ENCODE measurements at places on chromosomes 7 and 10. TPM values are rescaled to one million over a fixed set of nuclear protein-coding genes. Genes with fewer than 3 reads are reported as not detected.

Gene POLR2J3
- total RNA-seq, result 12.0 TPM

DNA sequence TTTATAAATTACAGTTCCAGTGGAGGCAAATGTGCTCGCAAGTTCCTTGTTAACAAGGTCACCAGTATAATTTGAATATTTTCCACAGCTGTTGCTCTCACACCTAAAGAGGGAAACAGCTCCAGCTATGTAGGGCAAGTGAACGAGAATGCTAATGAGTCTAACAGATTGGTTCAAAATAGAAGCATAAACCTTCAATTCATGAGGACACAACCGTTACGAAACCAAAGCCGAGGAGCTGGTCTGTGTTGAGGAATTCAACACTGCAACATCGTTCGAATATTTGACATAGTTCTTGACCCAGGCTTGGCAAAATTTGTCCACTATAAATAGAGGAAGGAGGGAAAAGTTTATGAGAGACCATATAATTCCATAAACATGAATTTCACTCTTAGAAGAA lies 161.3 kb downstream of the KLF6 start:
- no peak for DNase-seq

Gene PRKAG2
- total RNA-seq, result 108 TPM

Gene PPA1
- 73.7 TPM for total RNA-seq

Gene NEURL1
- 0.12 TPM for total RNA-seq

DNA sequence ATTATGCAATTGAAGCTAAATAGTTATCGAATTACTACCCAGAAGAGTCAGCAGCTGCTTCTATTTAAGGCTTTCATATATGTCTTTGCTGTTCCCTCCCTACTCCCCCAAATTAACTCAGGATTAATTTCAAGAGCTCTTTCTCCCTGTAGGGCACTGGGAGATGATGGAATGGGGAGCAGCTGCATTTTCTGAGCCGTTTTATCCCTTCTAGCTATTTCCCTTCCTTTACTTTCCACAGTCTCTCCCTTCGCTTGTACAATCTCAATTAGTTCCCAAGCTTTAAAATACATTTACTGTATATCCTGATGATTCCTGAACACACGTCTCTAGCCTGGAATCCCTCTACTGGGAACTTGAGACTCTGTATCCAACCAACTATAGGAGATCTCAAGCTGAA lies 19.8 kb upstream of the TSPAN12 start:
- DNase-seq, result no peak

Gene AKR1B15
- total RNA-seq, result not detected

Gene PLAC9
- 23.7 TPM for total RNA-seq

DNA sequence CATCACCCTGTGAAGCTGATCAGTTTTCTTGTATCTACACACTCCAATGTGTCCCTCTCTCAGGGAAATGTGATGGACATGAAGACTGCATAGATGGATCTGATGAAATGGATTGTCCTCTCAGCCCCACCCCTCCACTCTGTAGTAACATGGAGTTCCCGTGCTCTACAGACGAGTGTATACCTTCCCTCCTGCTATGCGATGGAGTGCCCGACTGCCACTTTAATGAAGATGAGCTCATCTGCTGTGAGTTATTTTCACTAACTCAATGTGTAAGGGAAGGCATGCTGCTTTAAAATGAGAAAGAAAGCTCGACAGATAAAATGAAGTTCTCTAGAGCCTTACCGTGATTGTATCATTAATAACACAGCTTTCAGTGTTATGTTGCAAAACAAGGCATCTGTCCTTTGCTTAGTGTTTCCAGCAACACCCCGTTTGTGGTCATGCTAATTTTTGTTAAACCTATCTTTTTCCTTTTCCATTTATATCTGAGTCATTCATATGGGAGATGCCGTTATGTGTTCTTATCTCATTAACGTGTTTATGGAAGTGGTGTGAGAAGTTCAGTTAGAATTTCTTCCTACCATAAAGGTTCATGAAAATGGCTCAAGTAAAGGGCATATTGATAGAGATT lies 220.9 kb upstream of the PLXDC2 start:
- DNase-seq, result no peak

- no peak for DNase-seq
These were observed 27.9 kb upstream of the CCDC7 start for GRCh38 chr10:32417911-32418547.

DNA sequence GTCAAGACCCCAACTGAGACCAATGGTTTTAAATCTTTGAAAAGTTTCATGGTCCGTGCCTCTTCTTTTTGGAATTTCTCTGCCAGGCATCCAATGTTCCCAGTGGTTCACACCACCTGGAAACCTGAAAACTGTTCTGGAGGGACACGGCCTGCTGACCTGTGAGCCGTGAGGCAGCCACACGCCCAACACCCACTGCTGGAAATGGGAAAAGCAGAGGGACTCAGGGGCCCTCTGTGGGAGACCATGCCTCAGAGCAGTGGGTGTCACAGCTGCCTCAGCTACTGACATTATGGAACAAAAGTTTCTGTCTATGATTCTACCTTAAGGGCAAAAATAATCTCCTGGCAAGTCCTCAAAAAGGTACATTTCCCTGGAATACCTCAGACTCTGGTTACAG lies 70.4 kb upstream of the VIPR2 start:
- DNase-seq, result no peak

DNA sequence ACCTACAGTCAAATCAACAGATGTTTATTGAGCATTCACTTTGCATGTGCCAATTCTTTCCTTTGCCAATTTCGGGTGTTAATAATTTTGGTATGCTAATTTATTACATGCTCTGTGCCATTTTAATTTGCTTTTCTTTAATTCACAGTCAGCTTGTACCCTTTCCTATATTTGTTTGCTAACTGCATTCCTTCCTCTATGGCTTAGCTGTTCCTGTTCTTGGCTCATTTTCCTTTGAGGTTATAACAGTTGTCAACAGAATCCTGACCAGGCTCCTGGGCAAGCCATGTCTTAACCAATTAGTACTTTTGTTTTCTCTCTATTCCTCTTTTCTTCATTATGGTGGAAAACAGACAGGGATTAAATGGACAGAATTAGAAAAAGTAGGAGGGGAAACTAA lies 73.6 kb upstream of the RPA3 start:
- no peak for DNase-seq

Gene CFAP69
- 2.9 TPM for total RNA-seq

Gene PTPRN2
- total RNA-seq, result 1.3 TPM

GRCh38 chr7:30178748-30179436 lies 44.1 kb downstream of the MTURN start:
- no peak for DNase-seq

DNA sequence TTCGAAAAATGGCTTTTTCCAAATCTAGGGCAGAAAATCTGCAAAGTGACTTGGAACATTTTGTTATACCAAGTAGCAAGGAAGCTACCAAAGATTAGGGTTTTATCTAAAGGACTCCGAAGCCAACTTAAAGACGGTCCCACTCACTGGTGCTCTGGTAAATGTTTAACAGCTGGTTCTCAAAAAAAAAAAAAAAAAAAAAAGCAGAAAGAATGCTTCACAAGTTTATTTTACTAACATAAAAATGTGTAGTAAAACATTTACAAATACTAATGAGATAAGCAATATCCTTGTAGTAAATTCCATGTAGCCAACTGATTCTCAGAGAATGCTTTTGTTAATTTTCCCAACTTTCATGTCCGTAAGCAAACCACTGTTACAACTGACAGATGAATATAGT lies 38.4 kb downstream of the TAF3 start:
- DNase-seq, result no peak

DNA sequence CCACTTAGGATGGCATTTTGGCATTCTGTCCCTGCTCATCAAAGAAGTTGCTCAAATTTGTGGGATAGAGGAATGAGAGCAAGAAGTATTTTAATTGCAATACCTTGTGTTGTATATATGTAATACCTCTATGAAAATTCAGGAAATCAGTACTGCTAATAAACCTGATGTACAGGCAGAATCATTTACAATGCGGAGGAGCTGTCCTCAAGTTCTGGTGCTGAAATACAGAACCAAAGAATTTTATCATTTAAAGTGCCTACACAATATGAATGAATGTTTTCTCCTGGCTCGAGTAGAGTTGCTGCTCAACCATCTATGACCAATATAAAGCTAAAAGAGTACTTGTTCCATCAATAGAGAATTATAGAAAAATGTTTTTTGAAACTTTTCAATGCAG lies 305.8 kb downstream of the PLXNA4 start:
- DNase-seq, result no peak

Gene CCDC7
- 32.6 TPM for total RNA-seq

Gene CBX3
- 70.1 TPM for total RNA-seq

Gene HACD1
- total RNA-seq, result 205 TPM

Gene GIMAP4
- 31.6 TPM for total RNA-seq

- no peak for DNase-seq
These were observed 83.0 kb upstream of the ADRB1 start for GRCh38 chr10:113960617-113961181.

DNA sequence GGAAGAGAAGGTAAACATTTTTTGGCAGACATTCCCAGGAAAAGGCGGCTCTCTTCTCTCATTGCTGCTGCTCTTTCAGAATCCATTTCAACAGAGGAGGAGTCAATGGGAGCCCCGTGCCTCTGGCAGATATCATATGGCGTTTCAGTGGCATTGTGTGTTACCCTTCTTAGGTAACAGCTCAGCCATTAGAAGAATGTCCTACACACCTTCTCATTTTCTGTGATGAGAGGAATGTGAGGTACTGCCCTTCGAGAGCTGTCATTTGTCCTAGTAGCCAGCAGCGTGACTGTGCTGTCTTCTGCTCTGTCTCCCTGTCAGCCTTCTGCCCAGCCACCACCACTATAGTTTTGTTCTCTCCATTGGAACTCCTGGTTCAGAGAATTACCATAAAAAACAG lies 102.4 kb downstream of the EGFR start:
- no peak for DNase-seq

Gene NUTM2B
- 1.4 TPM for total RNA-seq

- DNase-seq, result no peak
These were observed 7.7 kb downstream of the DRGX start for GRCh38 chr10:49388161-49388560.

Gene TRIM74
- 0.40 TPM for total RNA-seq

Gene XRCC2
- 0.85 TPM for total RNA-seq

Gene CEP55
- not detected for total RNA-seq

Gene SLC26A3
- not detected for total RNA-seq
